ENCODE measurements at places on chromosomes 6 and 20.

DNA sequence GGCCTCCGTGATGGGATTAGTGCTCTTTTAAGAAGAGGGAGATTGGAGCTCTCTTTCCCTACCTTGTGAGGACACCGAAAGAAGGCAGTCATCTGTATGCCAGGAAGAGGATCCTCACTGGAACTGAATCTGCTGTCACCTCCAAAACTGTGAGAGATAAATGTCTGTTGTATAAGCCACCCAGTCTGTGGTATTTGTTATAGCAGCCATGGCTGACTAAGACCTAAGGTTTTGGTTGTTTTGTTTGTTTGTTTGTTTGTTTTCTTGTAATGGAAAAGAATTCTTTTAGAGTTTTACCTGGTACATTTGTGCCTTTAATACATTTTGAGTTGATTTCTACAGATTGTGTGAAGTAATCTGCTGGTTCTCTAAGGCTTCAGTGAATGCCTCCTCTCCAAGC, 7.6 kb downstream of the RPP21 start:
- DNase-seq, result no peak

DNA sequence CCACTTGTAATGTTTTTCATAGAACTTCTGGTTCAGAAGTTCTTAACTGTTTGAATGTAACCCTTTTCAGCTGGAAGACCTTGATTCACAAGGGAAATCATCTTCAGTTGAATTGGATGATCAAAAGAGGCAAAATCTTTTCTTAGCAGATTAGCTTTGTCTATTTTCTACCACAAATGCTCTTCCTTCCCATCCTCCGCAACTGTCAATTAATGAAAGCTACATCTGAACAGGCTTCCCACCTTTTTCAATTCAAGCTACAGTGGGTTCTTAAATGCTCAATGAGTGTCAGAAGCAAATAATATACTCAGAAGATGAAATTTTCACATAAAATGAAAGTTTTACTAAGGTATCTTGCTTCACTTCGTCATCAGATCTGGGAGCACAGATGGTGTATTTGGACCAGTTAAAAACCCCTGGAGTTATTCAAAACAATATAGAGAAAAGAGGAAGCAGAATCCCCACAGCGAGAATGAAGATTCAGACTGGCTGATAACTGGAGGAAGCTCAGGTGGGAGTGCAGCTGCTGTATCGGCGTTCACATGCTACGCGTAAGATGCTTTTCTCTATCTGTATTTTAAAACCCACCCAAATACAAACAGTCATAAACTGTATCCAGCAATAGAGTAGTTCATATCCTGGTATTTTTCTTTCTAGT, 19.4 kb downstream of the QRSL1 start:
- DNase-seq, result no peak

DNA sequence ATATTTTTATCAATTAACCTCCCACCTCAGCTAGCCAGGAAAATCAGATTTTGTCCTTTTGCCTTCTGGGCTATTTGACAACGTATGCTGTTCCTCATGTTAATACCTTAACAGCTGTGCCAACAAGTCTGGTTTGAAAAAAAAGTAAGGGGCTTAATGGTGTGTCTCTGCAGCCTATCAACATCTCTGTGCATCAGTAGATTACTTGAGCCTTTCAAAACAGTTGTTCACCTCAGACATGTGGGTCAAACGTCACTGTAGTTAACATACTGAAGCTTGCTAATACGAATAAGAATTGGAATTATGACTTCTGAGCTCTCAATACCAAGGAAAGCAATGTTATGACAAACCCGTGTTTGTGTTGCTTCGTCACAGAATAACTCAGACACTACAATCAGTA, 23.0 kb downstream of the CEP57L1 start:
- DNase-seq, result no peak

DNA sequence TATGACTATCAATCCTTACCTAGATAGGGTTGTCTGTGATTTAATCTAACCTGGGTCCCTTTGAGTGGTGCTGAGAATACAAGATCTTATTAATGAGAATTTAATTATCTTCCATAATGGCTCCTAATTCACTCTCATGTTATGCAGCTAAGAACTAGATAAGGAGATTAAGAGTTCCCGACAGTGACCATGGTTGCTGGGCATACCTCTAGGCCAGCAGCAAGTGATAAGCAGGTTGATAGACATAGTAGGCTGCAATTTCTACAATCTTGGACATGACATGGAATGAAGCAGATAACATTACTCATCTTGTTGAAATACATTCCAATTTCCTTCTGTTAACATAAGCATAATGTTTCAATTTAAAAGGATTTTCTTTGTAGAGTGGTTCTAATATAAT, 27.1 kb downstream of the SPACA1 start:
- no peak for DNase-seq

DNA sequence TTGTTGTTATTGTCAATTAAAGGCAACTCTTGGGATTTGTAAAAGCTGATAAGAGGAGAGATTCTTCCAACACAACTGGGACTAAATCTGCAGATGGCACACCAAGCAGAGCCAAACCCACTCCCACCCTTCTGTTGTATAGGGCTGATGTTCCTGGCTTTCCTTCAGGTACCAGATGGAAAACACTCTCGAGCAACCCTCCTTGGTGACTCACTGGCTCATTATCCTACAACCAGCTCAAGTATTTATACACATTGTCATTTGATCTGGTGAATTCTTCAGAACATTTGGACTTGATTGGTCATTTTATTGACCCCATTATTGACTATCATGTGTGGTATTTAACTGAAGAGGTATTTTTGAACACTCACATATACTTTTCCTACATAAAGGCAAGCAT, 190.3 kb upstream of the PCSK2 start:
- no peak for DNase-seq

DNA sequence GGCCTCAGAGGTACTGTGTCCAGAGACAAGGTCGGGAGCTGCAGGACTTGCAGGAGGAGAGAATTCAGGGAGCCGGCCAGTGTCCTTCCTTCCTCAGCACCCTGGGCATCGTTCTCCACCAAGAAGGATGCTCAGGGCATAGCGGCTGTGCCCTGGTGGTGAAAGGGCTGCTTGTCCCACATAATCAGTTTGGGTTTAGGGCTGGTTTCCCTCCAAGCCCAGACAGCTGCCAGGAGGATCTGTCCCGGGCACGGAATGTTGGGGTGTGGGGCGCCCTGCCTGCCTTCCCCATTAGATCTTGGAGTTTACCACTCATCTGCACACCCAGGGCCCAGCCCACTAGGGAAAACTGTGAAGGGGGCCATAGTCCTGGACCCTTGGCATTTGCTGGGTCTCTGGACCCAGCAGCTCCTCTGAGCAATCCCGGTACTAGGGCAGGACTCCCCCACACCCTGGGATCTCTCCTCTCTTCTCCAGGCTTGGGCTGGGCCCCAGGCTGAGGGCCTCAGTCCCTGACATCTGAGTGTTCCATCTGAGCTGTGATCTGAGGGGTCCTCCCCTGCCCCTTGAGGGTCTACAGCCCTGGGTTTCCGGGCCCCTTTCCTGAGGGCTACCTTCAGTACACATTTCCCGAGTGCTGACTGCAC, 18.6 kb upstream of the SPDEF start:
- no peak for DNase-seq

- no peak for DNase-seq
These were observed 569.7 kb downstream of the EPHA7 start for GRCh38 chr6:92849636-92850035.

GRCh38 chr20:59816146-59816738, 117.2 kb downstream of the SYCP2 start:
- DNase-seq, result no peak

DNA sequence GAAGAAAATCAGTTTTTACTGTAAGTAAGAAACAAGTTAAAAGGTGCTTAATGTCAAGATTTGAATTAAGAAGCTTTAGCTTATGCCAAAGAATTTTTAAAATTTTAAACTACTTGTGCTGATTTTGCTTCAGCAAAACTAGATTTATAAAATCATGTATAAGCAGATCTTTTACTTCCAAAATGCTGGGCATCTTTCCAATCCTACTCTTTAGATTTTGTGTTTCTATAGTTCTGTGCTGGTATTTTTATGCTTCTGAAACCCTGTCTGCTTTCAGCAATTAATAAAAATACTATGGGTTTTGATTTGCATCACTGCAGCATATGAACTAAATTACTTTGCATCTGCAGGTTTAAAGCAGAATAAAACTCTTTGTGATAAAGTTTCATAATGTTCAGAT, 238.6 kb upstream of the RNF217 start:
- no peak for DNase-seq

DNA sequence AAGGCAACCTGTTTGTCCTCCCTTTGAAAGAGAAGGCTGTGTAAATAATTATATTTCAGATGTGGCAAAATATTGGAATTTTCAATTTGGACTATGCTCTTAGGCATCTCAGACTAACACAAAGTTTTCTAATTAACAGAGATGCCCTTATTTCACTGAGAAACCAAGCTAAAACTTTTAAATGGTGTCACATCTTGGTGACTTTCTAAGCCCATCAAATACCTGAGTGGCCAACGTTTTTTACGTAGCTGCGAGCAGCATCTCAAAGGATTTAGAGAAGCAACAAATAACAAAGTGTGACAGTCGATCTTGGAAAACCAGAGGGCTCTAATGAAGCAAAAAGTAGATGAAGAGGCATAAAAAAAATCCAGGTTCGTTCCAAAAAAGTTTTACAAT, 3.4 kb upstream of the HEY2 start:
- no peak for DNase-seq

GRCh38 chr6:40674170-40674569, 87.0 kb upstream of the LRFN2 start:
- DNase-seq, result no peak

DNA sequence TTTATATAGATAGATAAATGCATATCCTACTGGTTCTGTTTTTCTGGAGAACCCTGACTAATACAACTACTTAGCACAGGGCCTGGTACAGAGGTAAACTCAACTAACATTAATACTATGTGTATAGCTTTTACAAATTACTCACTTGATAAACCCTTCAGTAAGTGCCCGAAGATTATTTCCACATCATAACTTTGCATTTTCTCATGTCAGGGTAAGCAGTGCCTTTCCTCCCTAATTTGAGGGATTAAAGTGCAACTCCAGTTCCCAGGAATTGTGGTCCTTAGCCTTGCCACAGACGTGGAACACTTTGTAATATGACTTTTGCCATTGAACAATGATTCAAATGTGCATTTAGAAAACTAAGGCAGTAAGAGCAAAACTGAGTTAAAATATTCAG, 147.5 kb upstream of the SMLR1 start:
- DNase-seq, result no peak

- DNase-seq, result no peak
These were observed 73.7 kb downstream of the DTNBP1 start for GRCh38 chr6:15588971-15589634.

DNA sequence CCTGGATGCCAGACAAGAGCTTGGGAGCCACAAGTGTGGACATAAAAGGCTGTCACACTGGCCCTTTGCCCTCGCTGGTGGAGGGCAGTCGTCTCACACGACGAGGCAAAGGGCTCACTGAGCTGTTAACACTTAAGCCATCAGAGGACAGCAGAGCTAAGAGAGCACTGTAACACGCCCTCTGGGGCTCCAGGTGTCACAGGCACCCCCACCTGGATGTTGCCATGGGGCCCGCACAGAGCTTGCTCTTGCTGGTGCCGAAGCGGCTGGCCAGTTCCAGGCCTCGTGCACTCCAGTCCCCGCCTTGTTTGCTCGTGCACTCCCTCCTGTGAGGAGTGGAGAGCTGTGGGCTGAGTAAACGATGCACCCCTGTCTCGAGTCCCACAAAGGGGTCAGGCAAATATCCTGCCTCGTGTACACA, 37.4 kb downstream of the SLC35D3 start:
- no peak for DNase-seq

- DNase-seq, result no peak
These were observed 114.8 kb downstream of the CRYBG1 start for GRCh38 chr6:106475284-106475683.

All from AML-193 (cell line).